ENCODE measurements at places on chromosomes 13 and 19.

- no peak for DNase-seq
Observed at GRCh38 chr13:30676672-30677071, 58.7 kb upstream of the ALOX5AP start.

GRCh38 chr13:46866150-46866549, 30.7 kb downstream of the HTR2A start:
- DNase-seq: no peak

GRCh38 chr19:5225486-5226345, 114.9 kb downstream of the PTPRS start:
- no peak for DNase-seq

DNA sequence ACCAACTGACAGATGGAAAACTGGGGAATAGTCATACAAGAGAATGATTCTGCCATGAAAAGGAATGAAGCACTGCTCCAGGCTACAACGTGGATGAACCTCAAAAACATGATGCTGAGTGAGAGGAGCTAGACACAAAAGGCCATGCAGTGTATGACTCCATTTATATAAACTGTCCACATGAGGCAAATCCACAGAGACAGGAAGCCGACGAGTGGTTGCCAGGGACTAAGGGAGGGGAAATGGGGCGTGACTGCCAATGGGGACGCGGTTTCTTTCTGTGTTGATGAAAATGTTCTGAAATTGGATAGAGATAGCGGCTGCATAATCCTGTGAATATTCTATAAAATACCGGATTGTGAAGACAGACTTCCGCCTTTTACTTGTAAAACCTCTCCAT, 10.2 kb downstream of the SMIM7 start:
- DNase-seq: peak; percentile 58

DNA sequence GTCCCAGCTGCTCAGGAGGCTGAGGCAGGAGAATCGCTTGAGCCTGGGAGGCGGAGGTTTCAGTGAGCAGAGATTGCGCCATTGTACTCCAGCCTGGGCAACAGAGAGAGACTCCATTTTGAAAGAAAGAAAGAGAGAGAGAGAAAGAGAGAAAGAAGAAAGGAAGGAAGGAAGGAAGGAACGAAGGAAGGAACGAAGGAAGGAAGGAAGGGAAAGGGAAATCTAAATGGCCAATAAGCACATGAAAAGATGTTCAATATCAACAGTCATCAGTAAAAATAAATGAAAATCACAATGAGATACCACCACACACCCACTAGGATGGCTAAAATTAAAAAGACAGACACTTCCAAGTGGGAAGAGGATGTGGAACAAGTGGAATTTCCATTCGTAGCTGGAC, 19.7 kb downstream of the FXYD5 start:
- no peak for DNase-seq

DNA sequence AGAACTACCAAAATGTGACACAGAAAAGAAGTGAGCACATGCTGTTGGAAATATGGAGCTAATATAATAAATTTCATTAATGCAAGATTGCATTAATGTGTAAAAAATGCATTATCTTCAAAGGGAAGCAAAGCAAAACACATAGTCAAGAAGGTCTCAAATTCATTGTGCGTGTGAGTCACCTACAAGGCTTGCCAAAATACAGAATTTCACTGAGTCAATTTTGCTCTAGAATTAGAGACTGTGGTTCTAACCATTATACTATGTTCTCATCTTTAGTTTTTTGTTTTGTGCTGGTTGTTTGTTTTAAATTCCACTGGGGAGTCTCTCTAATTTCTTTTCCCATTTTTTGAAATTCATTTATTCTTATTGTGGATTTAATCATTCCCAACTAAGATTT, 149.8 kb upstream of the SLITRK1 start:
- DNase-seq: no peak

DNA sequence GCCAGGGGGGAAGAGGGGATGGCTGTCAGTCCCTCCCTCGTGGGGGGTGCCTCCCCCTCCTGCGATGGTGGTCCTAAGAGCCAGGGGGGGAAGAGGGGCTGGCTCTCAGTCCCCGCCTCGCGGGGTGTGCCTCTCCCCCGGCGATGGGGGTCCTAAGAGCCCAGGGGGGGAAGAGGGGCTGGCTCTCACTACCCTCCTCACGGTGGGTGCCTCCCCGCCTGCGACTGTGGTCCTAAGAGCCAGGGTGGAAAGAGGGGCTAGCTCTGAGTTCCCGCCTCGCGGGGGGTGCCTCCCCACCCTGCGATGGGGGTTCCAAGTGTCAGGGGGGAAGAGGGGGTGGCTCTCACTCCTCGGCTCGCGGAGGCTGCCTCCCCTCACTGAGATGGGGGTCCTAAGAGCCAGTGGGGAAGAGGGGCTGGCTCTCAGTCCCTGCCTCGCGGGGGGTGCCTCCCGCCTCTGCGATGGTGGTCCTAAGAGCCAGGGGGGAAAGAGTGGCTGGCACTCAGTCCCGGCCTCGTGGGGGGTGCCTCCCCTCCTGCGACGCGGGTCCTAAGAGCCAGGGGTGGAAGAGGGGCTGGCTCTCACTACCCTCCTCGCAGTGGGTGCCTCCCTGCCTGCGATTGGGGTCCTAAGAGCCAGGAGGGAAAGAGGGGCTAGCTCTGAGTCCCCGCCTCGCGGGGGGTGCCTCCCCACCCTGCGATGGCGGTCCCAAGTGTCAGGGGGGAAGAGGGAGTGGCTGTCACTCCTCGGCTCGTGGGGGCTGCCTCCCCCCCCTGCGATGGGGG, 2325.6 kb upstream of the PCDH20 start:
- DNase-seq: no peak

- no peak for DNase-seq
Observed at GRCh38 chr13:74005320-74006157, 128.7 kb downstream of the KLF12 start.

DNA sequence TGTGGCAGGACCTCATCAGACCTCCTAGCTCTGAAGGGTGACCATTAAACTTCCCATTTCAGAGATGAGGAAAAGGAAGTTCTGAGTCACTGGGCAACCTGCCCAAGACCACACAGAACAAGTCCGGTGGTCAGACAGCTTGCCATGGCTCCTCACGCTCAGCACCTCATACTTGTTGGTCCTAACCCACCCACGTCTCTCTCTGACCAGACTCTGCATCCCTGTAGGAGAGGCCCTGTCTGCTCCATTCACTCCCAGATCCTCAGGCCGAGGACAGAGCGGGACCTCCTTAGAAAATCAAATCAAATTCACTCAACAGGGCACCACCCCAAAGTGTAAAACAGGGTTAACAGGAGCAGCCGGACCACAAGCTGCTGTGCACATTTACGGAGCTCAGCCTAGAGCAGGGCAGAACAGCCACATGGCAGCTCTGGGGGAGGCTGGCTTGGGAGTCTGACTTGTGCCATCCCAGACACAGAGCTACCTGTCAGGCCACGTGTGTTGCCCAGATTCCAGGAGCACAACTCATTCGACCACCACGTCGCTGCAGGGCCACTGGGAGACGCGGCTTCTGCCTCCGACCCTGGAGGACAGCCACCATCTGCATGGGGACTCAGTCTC, 1.7 kb downstream of the MIER2 start:
- no peak for DNase-seq

All from right lobe of liver (tissue), 6 donors.